Activated T-cell treated with anti-CD3 and anti-CD28 coated beads for 4 hours (primary cell): ENCODE measurements at places on chromosomes 13 and 19.
A peak's percentile ranks its signal among the peaks of the same experiment; 100 is the strongest.

GRCh38 chr13:106650690-106651205 is 82.8 kb upstream of the ARGLU1 start:
- DNase-seq: no peak

DNA sequence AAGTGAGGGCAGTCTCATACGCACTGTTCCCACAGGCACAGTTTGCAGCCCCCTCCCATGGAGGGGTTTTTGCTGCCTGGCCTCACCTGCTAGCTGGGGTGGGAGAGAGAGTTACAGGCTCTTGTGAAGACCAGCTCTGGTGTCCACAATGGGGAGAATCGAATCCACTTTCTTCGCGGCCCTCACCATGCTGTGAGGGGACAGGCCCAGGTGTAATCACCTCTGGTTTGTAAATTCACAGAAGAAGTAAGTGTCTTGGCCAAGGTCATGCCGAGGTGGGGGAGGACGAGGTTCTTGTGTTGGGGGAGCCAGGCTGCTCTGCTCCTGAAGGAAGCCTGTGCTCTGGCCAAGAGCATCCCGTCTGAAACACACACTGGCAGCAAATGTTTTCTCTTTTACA is 39.5 kb downstream of the TEX29 start:
- no peak for DNase-seq

GRCh38 chr19:39408392-39409207 is 2.0 kb downstream of the ZFP36 start:
- no peak for DNase-seq

GRCh38 chr19:36797786-36798108 is 25.1 kb upstream of the ZNF850 start:
- no peak for DNase-seq

DNA sequence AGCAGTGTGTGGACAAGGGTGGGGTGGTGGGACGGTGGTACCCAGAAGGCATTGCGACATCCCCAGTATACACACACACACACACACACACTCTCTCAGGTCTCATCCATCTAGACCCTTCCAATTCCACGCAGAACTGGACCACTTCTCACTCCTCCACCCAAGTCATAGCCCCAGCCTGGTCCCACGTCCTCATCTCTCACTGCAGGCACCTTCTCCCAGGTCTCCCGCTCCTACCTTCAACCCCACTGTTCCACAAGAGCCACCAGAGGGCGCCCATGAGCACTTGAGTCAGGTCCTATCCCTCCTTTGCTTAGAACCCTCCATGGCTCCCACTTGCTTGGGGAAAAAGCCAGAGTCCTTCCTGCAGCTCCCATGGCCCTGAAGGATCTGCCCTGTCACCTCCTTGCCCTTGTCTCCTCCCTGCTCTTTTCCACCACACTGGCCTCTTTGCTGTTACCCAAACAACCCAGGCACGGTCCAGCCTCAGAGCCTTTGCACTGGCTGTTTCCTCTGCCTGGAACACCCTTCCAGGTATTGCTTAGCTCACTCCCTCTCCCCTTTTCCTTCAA is 62.6 kb downstream of the IER2 start:
- peak; percentile 67 for DNase-seq

DNA sequence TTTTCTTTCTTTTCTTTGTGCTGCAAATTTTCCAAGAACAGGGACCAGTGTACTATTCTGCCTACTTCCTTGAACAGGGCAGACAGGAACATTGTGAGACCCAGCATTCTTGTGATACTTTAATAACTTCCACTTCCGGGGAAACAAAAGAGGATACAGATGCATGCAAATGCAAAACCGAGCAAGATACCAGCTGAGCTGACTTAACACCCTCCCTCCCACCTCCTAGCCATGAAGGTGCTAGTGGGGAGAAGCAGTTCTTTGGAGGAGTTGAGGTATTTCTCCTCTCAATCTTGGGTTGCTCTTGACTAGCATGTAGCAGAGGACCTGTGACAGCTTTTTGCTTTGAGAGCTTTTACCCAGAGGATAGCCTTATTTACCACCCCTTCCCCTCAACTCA is 111.2 kb downstream of the KLF5 start:
- DNase-seq: no peak

GRCh38 chr19:3801412-3802096 is 15.4 kb upstream of the MATK start:
- peak; percentile 60 for DNase-seq
